Left lung (tissue), 14 donors: ENCODE measurements at places on chromosomes 4 and X. TPM values are rescaled to one million over a fixed set of nuclear protein-coding genes. Genes with fewer than 3 reads are reported as not detected.

The ASB12 gene
- 0.20 TPM for total RNA-seq

The PABPC5 gene
- 1.2 TPM for total RNA-seq

The RAI2 gene
- 20.6 TPM for total RNA-seq

The DOCK11 gene
- total RNA-seq: 35.5 TPM

The HPGD gene
- 62.6 TPM for total RNA-seq

The DDX3X gene
- total RNA-seq: 252 TPM

The DSPP gene
- total RNA-seq: not detected

The S100P gene
- 85.0 TPM for total RNA-seq

The GPR119 gene
- total RNA-seq: not detected

The CPZ gene
- 18.4 TPM for total RNA-seq

The GUCY1A1 gene
- total RNA-seq: 78.0 TPM

The CT55 gene
- not detected for total RNA-seq

The ADH1B gene
- total RNA-seq: 427 TPM

The GABRE gene
- total RNA-seq: 20.0 TPM

The NXF2B gene
- 0.24 TPM for total RNA-seq

The CLDN34 gene
- not detected for total RNA-seq

The KIF4A gene
- 4.6 TPM for total RNA-seq

The ARR3 gene
- total RNA-seq: not detected

The HSFX2 gene
- 0.52 TPM for total RNA-seq

The ITIH6 gene
- not detected for total RNA-seq

The SMIM10 gene
- 3.0 TPM for total RNA-seq

The TIMP1 gene
- total RNA-seq: 998 TPM

The LGI2 gene
- 7.7 TPM for total RNA-seq

The TMPRSS11E gene
- total RNA-seq: not detected

The CCSER1 gene
- total RNA-seq: 9.0 TPM

The MAGEB2 gene
- not detected for total RNA-seq

The XPNPEP2 gene
- 2.6 TPM for total RNA-seq

The ACE2 gene
- total RNA-seq: 2.0 TPM

The SORCS2 gene
- 9.6 TPM for total RNA-seq

The FREM3 gene
- not detected for total RNA-seq

The UGT2B11 gene
- total RNA-seq: not detected

The C4orf51 gene
- not detected for total RNA-seq

The LINC00632 gene
- 159 TPM for total RNA-seq
